HAP-1 (cell line): ENCODE measurements at places on chromosomes 13 and 19.

GRCh38 chr19:51751655-51752054 is at the start of gene FPR1:
Gene FPR1 (minus strand): TSS chr19:51751878. CDS start chr19:51746994, 4,884 bp downstream.
- no peak for DNase-seq

DNA sequence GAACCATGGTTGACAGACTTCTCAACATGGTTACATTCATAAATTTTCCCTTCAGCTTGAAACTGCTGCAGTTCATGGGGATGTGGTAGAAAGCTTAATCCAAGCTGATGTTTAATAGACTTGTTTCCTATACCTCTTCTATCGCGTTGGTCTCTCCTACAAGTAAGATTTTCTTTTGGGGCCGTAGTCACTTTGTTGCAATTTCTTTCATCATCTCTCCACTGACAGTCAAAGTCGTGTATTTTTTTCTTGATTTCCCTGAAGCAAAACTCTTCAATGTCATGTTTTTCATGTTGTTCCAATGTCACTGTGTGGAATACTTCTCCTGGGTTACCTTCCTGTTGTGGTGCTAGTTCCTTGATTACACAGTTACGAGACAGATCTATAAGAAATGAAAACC is 6.3 kb upstream of the ZNF160 start:
- DNase-seq, result no peak

- DNase-seq, result no peak
Measured at GRCh38 chr13:110366733-110367132, 59.6 kb downstream of the COL4A2 start.

DNA sequence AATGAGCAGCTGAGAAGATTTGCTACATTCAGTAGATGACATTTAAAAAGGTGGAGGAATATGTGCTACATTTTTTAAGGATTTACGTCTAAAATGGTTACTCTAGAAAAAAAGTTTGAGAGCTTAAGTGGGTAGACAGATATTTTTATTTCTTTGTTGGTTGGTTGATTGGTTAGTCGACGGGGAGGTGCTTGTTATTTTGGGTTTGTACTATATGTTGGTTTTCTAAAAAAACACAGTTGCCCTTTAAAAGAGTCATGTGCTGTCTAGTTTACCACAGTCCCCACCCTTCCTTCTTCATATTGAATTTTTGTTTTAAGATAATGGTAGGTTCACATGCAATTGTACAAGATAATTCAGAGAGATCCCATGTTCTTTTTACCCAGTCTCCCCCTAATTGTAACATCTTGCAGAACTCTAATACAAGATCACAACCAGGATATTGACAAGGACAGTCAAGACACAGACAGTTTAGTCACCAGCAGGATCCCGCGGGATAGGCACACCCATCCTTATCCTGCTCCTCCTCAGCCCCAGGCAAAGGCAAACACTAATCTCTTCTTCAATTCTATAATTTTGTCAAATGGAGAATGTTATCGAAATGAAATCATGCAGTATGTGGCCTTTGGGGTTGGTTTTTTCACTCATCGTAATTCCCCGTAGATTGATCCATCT is 171.4 kb downstream of the FOXO1 start:
- DNase-seq, result no peak

GRCh38 chr13:45521297-45521696 is 56.6 kb downstream of the COG3 start:
- no peak for DNase-seq

- no peak for DNase-seq
Measured at GRCh38 chr13:95247171-95247570, 54.1 kb downstream of the ABCC4 start.
